ENCODE measurements at places on chromosomes 16 and 17.
A peak's percentile ranks its signal among the peaks of the same experiment; 100 is the strongest.

DNA sequence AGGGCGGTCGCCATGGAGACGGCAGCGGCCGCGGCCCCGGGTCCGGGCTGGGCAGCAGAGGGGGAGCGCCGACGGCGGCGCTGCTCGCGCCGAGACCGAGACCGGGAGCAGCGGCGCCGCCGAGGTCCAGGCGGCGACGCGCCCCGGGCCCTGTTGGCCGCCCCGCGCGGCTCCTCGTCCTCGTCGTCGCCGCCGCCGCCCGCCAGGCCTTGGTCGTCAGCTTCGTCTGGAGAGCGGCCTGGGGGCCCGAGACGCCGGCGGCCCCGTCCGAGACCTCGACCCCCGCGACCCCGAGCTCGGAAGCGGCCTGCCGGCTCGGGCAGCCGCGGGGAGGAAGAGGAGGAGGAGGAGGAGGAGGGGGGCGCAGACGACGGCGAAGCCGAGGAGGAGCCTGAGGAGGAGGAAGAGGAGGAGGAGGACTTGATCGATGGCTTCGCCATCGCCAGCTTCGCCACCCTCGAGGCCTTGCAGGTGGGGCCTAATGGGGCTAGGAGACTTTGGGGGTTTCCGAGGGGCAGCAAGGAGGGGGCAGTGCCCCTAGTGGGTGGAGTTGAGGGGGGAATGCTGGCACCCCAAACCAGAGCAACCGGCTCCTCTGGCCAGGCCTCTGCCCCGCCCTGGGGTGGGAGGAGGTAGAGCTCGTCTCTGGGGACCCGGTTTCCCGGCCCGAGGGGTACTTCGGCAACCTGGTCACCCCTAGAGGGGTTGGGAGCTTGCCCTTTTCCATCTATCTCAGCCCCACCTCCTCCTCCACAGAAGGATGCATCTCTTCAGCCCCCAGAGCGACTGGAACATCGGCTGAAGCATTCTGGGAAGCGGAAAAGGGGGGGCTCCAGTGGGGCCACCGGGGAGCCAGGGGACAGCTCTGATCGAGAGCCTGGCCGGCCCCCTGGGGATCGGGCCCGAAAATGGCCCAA lies 1.5 kb downstream of the FBRS start:
- no peak for DNase-seq

- no peak for DNase-seq
Observed at GRCh38 chr16:67006930-67007658, 18.7 kb downstream of the CES4A start.

- peak; percentile 82 for DNase-seq
Observed at GRCh38 chr17:82496529-82497434, 22.8 kb upstream of the FOXK2 start.

- no peak for DNase-seq
Observed at GRCh38 chr17:3795390-3796102, 5.4 kb downstream of the ITGAE start.

- no peak for DNase-seq
Observed at GRCh38 chr16:23691483-23692189, 12.9 kb downstream of the PLK1 start.
